ENCODE measurements at places on chromosomes 4 and X.

GRCh38 chr4:38237139-38237538, 276.9 kb downstream of the PTTG2 start:
- no peak for DNase-seq

- no peak for DNase-seq
Observed at GRCh38 chr4:99861120-99861905, 32.9 kb downstream of the LAMTOR3 start.

DNA sequence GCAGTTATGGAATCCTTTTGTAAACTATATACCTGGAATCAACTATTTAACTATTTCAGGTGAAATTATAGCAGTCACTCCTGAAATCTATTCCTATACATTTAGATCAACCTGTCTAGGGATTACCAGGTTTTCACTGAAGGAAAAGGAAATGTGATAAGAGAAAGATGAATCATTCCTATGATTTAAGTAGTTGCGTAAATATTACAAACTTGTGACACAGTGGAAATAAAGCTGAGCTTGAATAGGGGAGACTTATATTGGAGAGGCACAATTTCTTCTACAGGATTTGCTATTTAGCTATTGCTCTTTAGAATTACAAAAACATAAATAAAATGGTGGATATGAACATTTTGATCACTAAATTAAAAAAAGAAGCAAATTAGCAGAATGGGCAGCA, 284.1 kb upstream of the EPHA5 start:
- DNase-seq: no peak

DNA sequence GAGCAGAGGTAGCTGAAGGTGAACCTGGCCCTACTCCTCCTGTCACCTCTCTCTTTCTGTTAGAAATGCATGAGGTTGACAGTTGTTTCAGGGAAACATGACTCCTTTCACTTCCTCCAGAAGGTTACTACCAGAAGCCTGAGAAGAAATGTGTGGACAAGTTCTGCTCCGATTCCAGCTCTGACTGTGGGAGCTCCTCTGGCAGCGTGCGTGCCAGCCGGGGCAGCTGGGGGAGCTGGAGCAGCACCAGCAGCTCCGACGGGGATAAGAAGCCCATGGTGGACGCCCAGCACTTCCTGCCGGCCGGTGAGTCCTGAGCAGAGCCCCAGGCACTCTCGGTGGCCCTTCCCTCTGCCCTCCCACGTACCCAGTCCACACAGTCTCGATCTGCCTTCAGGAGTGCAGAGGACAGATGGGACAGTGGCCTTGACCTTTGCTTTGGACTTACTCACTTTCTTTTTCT, 61.3 kb upstream of the TLR2 start:
- DNase-seq: no peak

DNA sequence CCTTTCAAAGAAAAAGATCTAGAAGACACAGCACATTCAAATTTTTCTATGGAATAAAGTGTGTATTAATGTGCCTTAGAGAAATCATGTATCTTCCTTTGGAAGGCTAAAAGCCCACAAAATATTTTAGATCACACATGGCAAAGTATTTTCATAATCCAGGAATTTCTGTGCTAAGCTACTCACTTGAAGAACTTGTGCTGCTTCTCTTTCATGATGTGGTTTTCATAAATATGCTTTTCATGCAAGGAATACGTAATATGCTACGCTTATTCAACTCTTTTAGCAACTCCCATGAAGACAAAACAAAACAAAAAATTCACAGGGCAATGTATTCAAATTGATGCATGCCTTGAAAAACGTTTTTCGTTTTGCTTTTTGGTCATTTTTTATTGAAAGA, 125.6 kb downstream of the ARHGAP24 start:
- DNase-seq: no peak
